Subcutaneous preadipocyte (primary cell): ENCODE measurements at places on chromosomes 1 and 21. TPM values are rescaled to one million over a fixed set of nuclear protein-coding genes. Genes with fewer than 3 reads are reported as not detected.

Gene FMO5
- 0.78 and 1.8 TPM in 2 replicates for total RNA-seq

Gene PADI1
- total RNA-seq: not detected in 2 replicates

Gene SPATC1L
- 7.6 and 15.4 TPM in 2 replicates for total RNA-seq

Gene PTPN22
- 0.37 and 0.59 TPM in 2 replicates for total RNA-seq

Gene PRAMEF1
- not detected in 2 replicates for total RNA-seq

Gene SLAMF7
- total RNA-seq: not detected in 2 replicates

Gene AQP10
- not detected in 2 replicates for total RNA-seq

Gene FAM43B
- total RNA-seq: under 0.01 TPM in 1 of 2 replicates, not detected in the other

Gene SPRR3
- total RNA-seq: not detected in 2 replicates

Gene NEGR1
- 2.6 and 5.5 TPM in 2 replicates for total RNA-seq

Gene WNT2B
- total RNA-seq: 1.5 and 2.0 TPM in 2 replicates

Gene PTPN7
- total RNA-seq: not detected in 2 replicates

Gene GBP6
- not detected in 2 replicates for total RNA-seq

Gene ADCY10
- under 0.01 and 0.39 TPM in 2 replicates for total RNA-seq

Gene SYNC
- 9.2 and 23.9 TPM in 2 replicates for total RNA-seq

Gene MROH7
- under 0.01 and 0.37 TPM in 2 replicates for total RNA-seq

Gene TNFRSF4
- total RNA-seq: under 0.01 TPM in 1 of 2 replicates, not detected in the other

Gene SLX9
- 17.6 and 22.1 TPM in 2 replicates for total RNA-seq
